ENCODE measurements at places on chromosomes 3 and 15.

- DNase-seq, result no peak
Measured at GRCh38 chr3:145094355-145094941, 1066.5 kb downstream of the PLOD2 start.

- no peak for DNase-seq
Measured at GRCh38 chr3:63803911-63804310, 15.2 kb upstream of the C3orf49 start.

DNA sequence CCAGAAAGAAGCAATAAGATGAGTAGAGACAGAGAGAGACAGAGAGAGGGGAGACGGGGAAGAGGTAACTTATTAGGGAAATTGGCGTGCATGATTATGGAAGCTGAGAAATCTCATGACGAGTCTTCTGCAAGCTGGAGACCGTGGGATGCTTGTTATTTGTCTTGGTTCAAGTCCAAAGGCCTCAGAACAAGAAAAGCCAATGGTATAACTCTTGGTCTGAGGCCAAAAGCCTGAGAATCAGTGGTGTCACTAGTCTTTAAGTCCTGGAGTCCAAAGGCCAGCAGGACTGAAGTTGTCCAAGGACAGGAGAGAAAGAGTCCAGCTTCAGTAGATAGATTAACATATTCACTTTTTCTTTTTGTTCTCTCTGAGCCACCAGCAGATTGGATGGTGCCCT is 613.6 kb downstream of the CADM2 start:
- DNase-seq, result no peak

DNA sequence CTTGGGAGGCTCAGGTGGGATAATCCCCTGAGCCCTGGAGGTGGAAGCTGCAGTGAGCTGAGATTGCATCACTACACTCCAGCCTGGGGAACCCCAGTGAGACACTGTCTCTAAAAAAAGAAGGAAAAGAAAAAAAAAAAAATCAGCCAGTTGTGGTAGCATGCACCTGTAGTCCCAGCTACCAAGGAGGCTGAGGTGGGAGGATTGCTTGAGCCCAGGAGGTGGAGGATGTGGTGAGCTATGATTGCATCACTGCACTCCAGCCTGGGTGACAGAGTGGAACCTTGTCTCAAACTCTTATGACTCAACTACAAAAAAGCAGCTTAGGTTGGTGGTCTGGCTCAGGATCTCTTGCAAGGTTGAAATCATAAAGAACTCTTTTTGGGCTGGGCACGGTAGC is 19.3 kb upstream of the GPX1 start:
- DNase-seq, result no peak

- DNase-seq, result no peak
Measured at GRCh38 chr3:39094851-39095677, 12.4 kb downstream of the GORASP1 start.

DNA sequence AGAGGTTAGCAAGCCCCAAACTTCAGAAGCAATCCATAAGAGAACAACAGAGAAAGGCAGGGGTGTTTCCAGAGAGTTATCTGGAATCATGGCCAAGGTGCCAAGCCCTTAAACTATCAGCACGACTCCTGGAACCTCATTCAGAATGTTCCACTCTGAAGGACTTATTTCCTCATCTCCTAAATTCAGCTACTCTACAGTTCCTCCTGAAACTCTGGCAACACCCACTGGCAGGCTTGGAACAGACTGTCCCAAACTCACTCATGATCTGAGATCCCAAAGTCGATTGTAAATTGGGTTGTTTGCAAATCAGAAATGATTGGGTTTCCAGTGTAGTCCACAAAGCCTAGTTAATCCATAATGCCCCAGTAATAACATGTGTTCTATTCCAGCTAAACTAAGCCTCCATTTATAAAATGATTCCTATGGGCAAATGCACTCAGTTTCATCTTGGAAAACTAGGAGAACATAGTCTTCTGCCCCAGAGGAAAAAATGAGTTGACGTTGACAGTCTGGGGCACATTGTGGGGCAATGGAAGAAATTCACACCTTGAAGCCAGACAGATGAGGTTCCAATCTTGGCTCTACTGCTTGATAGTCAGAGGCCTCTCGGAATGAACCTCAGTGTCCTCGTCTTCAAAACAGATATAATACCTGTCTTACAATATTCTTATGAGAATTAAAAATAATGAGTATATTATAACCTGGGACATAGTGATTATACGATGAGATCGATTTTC is 65.9 kb downstream of the SLCO2A1 start:
- no peak for DNase-seq

- no peak for DNase-seq
Measured at GRCh38 chr3:137693791-137694190, 70.3 kb upstream of the SOX14 start.

DNA sequence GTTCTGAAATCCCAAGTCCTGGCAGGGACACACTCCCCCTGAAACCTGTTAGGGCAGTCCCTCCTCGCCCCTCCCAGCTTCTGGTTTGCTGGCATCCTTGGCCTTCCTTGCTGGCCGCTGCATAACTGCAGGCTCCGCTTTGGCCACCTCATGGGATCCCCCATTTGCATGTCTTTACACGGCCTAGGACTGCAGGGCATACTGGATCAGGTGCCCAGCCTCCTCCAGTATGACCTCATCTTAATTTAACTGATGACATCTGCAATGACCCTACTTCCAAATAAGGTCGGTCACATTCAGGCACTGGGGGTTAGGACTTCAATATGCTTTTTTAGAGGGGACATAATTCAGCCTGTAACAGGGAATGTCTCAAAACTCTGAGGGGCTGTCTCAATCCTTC is 173.3 kb downstream of the RAB11A start:
- DNase-seq, result no peak

- no peak for DNase-seq
Measured at GRCh38 chr3:141753399-141753798, 9.8 kb upstream of the GRK7 start.

All from nucleus accumbens (tissue), 56 donors.